Activated T-cell treated with anti-CD3 and anti-CD28 coated beads, Interleukin-2, amount 50 U/mL, for 24 hours (primary cell): ENCODE measurements at places on chromosomes 2 and 18.

DNA sequence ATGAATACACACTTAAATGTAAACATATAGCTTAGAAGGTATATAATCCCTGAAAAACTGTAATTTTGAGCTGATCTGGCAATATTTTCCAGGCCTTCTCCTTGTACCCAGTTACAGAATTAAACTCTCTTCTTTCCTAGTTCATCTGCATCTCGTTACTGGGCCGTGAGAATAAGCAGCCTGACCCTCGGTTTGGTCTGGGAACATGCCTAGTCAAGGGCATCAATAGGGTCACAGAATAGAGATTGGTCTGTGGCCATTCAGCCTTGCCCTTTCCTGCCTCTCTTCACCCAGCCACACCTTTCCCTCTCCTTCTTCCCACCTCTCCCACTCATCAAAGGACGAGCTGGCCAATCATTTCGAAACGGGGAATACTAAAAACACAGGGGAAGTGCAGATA lies 27.3 kb downstream of the SULT1C2 start:
- no peak overlapping the region for H3K27ac ChIP-seq
- no peak overlapping the region for H3K4me3 ChIP-seq
- no peaks in the 10 kb centered on the region for H3K4me1 ChIP-seq
- no peak for DNase-seq
- H3K27me3 ChIP-seq: peaks cover 3% of the 10 kb centered on the region

DNA sequence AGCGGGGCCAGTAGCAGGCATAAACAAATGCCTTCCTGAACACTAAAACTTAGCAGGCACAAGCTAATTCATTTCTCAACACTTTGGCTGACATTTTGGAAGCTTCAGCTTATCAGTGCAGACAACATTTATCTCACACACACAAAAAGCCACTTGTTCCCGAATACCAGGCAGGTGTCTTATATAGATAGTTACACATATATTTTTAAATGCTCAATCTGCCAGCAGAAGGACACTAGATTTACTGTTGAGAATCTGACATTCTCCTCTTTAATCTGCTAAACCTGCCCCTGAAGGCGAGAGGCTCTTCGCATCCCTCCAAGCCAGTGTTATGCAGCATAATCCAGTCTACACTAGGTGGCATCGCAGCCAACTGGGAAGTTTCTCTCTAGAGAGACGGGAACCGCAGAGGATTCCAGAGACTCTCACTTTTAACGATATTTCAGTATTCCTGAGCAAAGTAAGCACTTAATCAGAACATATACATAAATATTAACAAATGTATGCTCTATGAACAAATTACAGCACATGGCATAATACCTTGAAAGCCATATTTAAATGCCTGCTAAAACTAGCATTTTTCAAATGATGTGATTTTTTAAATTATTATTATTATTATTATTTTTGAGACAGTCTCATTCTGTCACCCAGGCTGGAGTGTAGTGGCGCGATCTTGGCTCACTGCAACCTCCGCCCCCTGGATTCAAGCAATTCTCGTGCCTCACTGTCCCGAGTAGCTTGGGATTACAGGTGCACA lies 90.2 kb upstream of the SCG2 start:
- H3K4me1 ChIP-seq: peaks cover 5% of the 10 kb centered on the region
- no peak overlapping the region for H3K4me3 ChIP-seq
- no peaks in the 10 kb centered on the region for H3K36me3 ChIP-seq
- DNase-seq: no peak
- no peak overlapping the region for H3K27ac ChIP-seq
- peaks cover 24% of the 10 kb centered on the region for H3K27me3 ChIP-seq

DNA sequence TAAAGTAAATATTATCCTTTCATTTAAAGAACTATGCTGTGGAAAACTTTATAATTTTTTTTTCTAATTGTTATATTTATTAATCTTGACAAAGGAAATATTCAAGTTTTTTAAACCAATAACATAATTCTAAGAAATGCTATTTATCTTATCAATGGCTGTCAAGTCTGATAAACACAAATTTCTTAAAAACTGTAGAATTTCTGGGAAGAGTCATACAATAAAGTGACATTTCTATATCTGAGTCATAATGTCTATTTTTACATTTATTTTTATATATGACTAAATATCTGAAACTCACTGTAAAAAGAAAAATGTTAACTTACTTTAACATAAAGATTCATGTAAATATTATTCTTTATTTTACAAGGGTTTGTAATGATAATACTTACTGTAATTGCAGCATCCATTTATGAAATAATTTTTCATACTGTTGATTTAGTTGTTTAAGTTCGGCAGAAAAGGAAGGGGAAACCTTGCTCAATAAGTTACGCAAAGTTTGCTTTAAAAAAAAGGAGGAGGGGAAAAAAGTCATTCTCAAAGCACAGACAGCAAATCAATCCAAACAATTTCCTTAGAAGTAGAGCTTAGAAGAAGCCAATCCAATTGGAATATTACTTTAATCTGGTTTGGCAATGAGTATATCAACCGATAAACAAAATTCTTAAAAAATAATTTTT lies 32.4 kb downstream of the ORC2 start:
- peaks cover 72% of the 10 kb centered on the region for H3K36me3 ChIP-seq
- no peaks in the 10 kb centered on the region for H3K27me3 ChIP-seq
- no peak for DNase-seq
- H3K4me1 ChIP-seq: peaks cover 18% of the 10 kb centered on the region
- peak overlapping the region; percentile 13 for H3K27ac ChIP-seq

GRCh38 chr18:32091325-32091723 lies 350 bp upstream of the RNF138 start:
- no peaks in the 10 kb centered on the region for H3K27me3 ChIP-seq
- peak overlapping the region; percentile 99 for H3K4me3 ChIP-seq
- peak overlapping the region; percentile 98 for H3K27ac ChIP-seq
- peaks cover 37% of the 10 kb centered on the region for H3K36me3 ChIP-seq
- DNase-seq: no peak

GRCh38 chr2:57760381-57760801 lies 286.2 kb upstream of the VRK2 start:
- H3K4me1 ChIP-seq: peaks cover 4% of the 10 kb centered on the region
- H3K27ac ChIP-seq: no peak overlapping the region
- H3K27me3 ChIP-seq: peaks cover 16% of the 10 kb centered on the region
- no peak overlapping the region for H3K4me3 ChIP-seq

GRCh38 chr2:149767516-149767974 lies 180.0 kb upstream of the MMADHC start:
- H3K4me1 ChIP-seq: no peaks in the 10 kb centered on the region
- H3K27me3 ChIP-seq: no peaks in the 10 kb centered on the region
- H3K4me3 ChIP-seq: no peak overlapping the region

DNA sequence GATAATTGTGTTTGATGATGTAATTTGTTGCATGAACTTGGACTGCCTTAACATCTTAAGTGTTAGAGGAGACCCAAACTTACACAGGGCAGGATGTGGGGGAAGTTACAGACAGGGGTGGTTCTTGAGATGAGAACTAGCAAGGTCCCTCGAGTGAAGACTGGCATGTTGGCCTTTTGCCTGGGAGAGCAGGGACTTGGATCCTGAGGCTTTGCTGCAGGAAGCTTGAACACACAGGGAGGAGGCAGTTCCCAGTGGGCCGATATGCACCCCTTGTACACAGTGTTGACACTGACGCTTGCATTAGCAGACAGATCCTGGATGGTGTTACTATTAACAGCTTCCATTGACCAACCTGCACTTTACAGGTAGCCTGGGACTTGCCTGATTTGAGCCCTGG lies 47.5 kb downstream of the CHRNA1 start:
- no peaks in the 10 kb centered on the region for H3K36me3 ChIP-seq
- no peak overlapping the region for H3K4me3 ChIP-seq
- no peaks in the 10 kb centered on the region for H3K27me3 ChIP-seq
- H3K4me1 ChIP-seq: peaks cover 29% of the 10 kb centered on the region
- no peak for DNase-seq

GRCh38 chr2:11865378-11865777 lies 118.9 kb downstream of the LPIN1 start:
- H3K36me3 ChIP-seq: no peaks in the 10 kb centered on the region
- H3K27ac ChIP-seq: no peak overlapping the region
- H3K27me3 ChIP-seq: peaks cover 5% of the 10 kb centered on the region
- peaks cover 29% of the 10 kb centered on the region for H3K4me1 ChIP-seq
- H3K4me3 ChIP-seq: no peak overlapping the region

GRCh38 chr2:171386627-171387026 lies 47.2 kb downstream of the METTL8 start:
- no peak overlapping the region for H3K4me3 ChIP-seq
- H3K27me3 ChIP-seq: no peaks in the 10 kb centered on the region
- H3K4me1 ChIP-seq: peaks cover 26% of the 10 kb centered on the region
- peaks cover 66% of the 10 kb centered on the region for H3K36me3 ChIP-seq

GRCh38 chr18:58394602-58395425 lies 234.1 kb downstream of the ALPK2 start:
- no peak for DNase-seq
- H3K27me3 ChIP-seq: no peaks in the 10 kb centered on the region
- H3K36me3 ChIP-seq: no peaks in the 10 kb centered on the region
- H3K4me1 ChIP-seq: peaks cover 10% of the 10 kb centered on the region

DNA sequence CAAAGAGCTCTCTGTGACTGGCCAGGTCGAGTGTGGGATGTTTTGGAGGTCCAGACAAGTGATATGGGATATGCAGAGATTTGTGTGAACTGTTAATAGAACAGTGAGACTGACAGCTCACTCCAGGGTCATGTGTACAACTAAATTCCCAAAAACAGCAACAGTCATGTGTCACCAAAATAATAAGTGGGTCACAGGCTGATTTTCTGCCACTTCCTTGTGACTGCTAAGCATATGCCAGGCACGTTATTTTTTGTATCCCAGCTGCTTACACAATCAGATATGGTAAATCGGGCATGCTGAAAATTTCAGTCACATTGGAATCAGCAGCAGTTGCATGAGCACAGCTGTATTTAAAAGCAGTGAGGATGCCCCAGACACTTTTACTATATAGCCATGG lies 198.7 kb downstream of the PTGR3 start:
- no peak overlapping the region for H3K27ac ChIP-seq
- no peak for DNase-seq
- no peaks in the 10 kb centered on the region for H3K27me3 ChIP-seq
- peaks cover 5% of the 10 kb centered on the region for H3K4me1 ChIP-seq
- H3K36me3 ChIP-seq: peaks cover 14% of the 10 kb centered on the region
